ENCODE measurements at places on chromosomes 1 and 21.

- DNase-seq, result no peak
These were observed 143.7 kb upstream of the RUNX3 start for GRCh38 chr1:25073640-25074270.

DNA sequence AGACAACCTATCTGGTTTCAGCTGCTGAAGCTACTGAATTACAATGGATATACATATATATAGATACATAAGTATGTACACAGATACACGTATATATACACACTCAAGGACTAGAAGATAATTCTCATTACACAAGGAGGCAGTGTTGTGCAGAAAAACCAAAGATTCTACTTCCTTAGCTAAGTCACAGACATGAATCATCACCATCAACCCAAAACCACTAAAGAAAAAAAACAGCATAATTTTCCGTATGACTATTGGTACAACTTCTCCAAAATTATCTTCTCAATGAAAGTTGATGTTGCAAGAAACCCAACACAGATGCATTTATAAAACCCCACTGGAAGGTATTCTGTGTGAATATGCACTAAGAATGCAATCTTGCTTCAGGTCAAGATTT is 36.8 kb upstream of the RPF1 start:
- DNase-seq, result peak; percentile 90

DNA sequence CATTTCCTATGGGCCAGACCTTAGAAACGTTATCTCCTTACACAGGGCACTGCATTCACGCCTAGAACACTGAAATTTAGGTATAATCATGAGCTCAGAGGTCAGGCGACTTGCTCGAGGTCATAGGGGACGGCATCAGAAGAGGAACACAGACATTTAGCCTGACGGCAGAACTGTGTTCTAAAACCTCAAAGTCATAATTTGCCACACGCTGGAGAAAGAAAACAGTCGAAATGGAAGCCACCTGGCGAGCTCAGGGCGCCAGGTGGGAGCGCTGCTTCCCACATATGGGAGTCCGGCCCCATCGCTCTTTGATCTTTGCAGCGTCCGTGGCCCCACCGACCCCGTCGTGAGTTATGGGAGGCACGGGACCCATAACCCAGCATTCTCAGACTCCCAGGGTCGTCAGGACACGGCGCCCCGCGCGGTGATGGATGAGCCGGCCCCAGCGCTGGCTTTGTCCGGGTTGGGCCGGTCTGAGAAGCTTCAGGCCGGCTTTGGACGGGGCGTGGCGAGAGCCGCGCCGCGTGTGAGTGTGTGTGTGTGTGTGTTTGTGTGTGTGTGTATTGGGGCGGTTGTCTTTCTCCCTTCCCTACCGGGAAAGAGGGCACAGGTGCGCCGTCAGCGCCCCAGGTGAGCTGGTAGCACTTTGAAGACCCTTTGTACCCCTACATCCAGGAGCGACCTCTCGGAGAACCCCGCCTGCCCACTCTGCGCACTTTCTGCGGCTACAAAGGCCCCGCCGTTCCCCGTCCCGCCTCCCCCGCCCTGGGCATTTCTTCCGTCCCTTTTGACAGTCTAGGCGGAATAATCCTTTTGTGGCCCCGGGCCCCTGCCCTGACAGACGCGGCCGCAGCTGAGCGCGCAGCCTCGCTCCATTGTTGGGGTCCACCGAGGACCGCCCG is 861 bp upstream of the DRAXIN start:
- no peak for DNase-seq

DNA sequence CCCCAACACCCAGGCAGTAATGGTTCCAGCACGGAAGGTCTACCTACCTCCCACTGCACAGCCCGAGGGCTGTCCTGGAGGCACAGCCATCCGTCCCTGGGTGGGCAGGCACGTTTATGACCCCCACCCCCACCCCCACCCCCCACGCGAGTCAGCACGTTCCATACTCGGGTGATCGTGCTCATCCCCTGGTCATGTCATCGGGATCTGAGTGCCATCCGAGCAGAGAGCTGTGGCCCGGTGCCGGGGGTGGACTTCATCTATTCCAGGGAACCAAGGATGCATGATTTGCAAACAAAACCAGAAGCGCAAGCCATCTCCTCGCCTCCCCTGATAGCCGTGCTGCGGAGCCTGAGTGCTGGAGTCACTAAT is 1.1 kb downstream of the TSPEAR start:
- DNase-seq, result no peak

GRCh38 chr1:212228591-212229119 is 56.6 kb upstream of the PPP2R5A start:
- DNase-seq, result peak; percentile 88

GRCh38 chr1:235093013-235093695 is 35.5 kb downstream of the TOMM20 start:
- DNase-seq, result peak; percentile 63

DNA sequence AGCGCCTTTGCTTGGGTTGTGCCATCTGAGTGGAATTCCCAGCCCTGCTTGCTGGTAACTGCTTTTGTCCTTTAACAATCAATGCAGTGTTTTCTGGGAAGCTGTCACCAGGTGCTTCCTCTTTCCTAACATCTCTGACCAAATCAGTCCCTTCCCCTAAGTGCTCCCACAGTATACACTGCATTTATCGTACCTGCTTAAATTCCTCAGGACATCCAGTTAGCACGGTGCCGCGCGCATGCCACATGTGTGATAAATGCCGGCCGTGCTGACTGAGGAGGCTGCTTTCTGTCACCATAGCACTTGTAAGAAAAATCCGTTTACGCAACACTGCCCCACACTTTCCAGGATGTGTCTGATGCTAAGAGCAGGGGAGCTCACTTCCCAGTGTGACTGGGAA is 115.4 kb downstream of the BCAR3 start:
- no peak for DNase-seq

GRCh38 chr1:19819701-19820100 is 4.6 kb upstream of the RNF186 start:
- no peak for DNase-seq

GRCh38 chr1:172874950-172875349 is 175.8 kb downstream of the TNFSF18 start:
- DNase-seq, result no peak
